ENCODE measurements at places on chromosomes 1 and 21. TPM values are rescaled to one million over a fixed set of nuclear protein-coding genes. Genes with fewer than 3 reads are reported as not detected.

NCAM2 gene
- total RNA-seq: 5.2 TPM

AZIN2 gene
- total RNA-seq: 13.1 TPM

TMPRSS15 gene
- total RNA-seq: 5.7 TPM

PLEKHA6 gene
- not detected for total RNA-seq

L1TD1 gene
- not detected for total RNA-seq

SPATA1 gene
- total RNA-seq: not detected

CYP4A11 gene
- total RNA-seq: not detected

GPR37L1 gene
- total RNA-seq: not detected

DR1 gene
- 53.4 TPM for total RNA-seq

HFM1 gene
- 8.3 TPM for total RNA-seq

IFI16 gene
- not detected for total RNA-seq

CTXND2 gene
- not detected for total RNA-seq

LRRC7 gene
- not detected for total RNA-seq

BGLAP gene
- not detected for total RNA-seq

VWA5B1 gene
- not detected for total RNA-seq

WNT2B gene
- 17.3 TPM for total RNA-seq

CELA3B gene
- total RNA-seq: not detected

SERTAD4 gene
- 14.2 TPM for total RNA-seq

ZNF648 gene
- total RNA-seq: not detected

AADACL3 gene
- total RNA-seq: not detected

KLF17 gene
- total RNA-seq: not detected

AGT gene
- total RNA-seq: not detected

CFAP141 gene
- not detected for total RNA-seq

PROX1 gene
- total RNA-seq: not detected

S100A8 gene
- total RNA-seq: not detected

ANKRD45 gene
- 0.85 TPM for total RNA-seq

CYP4Z1 gene
- not detected for total RNA-seq

TFF1 gene
- not detected for total RNA-seq

CYP2J2 gene
- not detected for total RNA-seq

CD1B gene
- not detected for total RNA-seq

LRRC8C gene
- 6.5 TPM for total RNA-seq

BARHL2 gene
- 0.07 TPM for total RNA-seq

MROH9 gene
- not detected for total RNA-seq

AHDC1 gene
- total RNA-seq: 8.1 TPM

PRAMEF4 gene
- not detected for total RNA-seq

CDA gene
- total RNA-seq: not detected

FAM78B gene
- total RNA-seq: not detected

IVL gene
- not detected for total RNA-seq

PTPRF gene
- total RNA-seq: 61.3 TPM

TMOD4 gene
- not detected for total RNA-seq

CD244 gene
- total RNA-seq: not detected

RAB3B gene
- 3.0 TPM for total RNA-seq

BRDT gene
- total RNA-seq: 0.55 TPM

PTPN7 gene
- not detected for total RNA-seq

TDRD5 gene
- not detected for total RNA-seq

KRTAP12-2 gene
- total RNA-seq: not detected

Measured in G401 (cell line).